Fibroblast of skin of left biceps (primary cell): ENCODE measurements at places on chromosomes 7 and 10.

- DNase-seq, result no peak
Measured at GRCh38 chr7:11006291-11006690, 32.6 kb downstream of the PHF14 start.

DNA sequence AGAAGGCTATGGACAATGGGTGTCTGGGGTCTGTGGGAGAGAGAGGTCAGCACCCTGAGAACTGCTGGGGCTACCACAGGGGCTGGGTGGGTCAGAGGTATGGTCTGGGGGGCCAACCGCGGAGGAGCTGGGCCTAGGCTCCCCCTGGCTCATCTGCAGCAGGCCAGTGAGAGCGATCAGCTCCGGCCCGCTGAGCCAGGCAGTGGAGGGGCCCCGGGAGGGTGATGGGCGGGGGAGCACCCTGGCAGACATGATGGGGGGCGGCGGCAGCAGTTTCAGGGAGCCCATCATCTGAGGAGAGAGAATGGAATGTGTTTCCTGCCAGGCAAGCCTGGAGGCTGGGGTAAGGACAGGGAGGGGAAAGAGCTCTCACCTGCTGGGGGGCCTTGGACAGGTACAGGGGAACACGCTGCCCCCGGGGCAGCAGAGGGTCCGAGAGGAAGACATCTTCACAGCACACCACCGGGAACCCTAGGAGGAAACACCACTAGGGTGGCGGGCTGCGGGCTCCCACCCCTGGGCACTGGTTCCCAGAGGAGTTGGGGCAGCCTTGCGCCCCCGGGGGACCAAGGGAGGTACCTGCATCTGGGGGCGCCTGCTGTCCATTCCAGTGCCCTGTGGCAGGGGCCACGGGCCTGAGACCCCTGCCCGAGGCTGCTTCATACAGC is 1.3 kb downstream of the SAP25 start:
- no peak for DNase-seq

GRCh38 chr10:14728346-14728745 is 46.4 kb downstream of the FAM107B start:
- no peak for DNase-seq

GRCh38 chr10:43109671-43110249 is 28.5 kb upstream of the CSGALNACT2 start:
- DNase-seq, result no peak

DNA sequence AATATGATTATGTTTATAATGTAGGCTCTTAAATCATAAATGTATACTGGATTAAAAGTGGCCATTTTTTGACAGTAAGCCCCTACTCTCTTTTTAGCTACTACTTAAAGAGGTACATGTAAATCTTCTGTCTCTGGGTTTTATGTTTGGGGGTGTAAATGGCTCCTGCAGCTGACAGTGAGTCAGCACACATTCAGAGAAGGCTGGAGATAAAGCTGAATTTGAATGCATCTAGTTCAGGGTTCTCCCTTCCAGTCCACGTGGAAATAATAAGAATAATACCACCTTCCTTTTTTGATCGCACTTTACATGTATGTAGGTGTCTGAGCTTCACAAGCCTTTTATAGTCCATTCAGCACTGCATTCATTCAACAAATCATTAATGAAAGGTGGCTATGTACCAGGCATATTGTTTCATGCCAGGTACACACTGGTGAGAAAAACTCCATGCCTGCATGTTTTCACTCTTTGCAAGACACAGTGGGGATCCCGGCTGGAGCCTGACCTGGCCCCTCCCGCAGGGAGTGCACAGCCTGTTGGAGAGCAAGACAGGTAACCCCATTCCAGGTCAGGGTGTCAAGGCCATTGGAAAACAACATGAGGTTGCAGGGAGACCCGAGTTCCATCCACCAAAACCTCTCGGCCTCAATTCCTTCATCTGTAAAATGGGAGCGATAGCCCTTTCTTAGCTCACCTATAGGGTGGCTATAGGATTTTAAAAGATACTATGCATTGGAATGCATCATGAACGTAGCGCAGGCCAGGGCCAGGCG is 107.5 kb upstream of the ANLN start:
- DNase-seq, result no peak

- DNase-seq, result no peak
Measured at GRCh38 chr10:60937784-60938654, 6.0 kb downstream of the RHOBTB1 start.

DNA sequence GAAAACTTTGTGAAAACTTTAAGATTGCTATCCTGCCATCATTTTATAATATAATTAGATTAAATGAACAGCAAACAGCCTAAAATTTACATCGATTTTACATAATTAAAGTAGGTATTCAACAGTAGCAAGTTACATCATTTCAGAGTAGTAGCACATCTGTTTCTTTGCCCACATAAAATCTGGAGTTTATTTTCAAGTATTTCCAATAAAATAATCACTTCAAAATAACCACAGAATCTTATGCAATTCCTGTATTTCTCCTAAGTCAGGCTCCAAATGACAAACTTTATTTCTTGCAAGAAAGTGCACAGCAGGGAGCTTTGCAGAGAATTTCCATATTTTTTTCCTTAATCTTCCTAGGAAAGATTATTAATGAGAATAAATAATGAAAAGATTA is 82.6 kb downstream of the CUBN start:
- no peak for DNase-seq

- no peak for DNase-seq
Measured at GRCh38 chr10:89963451-89964102, 262.2 kb downstream of the KIF20B start.

DNA sequence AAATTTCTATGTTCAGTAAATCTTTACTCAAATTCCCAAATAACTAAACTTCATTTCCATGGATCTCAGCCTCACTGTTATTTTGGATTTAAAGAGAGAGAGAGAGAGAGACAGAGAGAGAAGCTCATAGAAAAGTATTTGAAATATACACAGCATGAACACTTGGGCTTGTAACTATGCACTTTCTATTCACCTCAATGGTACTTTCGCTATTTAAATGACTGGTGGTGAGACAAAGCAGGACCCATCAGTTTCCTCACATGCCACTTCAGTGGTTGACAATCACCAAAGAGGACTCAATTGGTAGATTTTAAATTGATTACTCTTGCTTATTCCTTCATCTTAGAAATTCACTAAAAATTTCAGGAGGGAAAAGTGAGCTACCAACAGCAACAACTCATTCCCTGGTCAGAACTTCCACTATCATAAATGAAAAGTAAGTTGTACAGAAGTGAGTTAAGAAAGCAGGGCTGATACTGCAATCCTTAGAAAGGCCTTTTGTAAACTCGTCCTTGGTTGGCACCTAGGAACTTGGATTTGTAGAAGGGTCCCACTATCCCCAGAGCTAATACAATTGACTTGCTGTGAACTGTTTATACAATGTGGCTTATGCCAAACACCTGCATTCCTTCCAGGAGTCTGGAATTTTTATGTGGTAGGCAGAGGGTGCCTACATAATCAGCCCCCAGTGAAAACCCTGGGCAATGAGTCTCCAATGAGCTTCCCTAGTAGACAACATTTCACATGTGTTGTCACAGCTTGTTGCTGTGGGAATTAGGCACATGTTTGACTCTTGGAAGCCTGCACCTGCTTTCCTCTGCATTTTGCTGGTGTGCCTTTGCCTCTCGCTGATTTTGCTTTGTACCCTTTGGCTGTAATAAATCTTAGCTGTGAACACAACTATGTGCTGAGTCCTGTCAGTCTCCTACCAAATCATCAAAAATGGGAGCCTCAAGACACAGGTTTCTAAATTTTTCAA is 10.8 kb downstream of the ERLIN1 start:
- DNase-seq, result no peak

DNA sequence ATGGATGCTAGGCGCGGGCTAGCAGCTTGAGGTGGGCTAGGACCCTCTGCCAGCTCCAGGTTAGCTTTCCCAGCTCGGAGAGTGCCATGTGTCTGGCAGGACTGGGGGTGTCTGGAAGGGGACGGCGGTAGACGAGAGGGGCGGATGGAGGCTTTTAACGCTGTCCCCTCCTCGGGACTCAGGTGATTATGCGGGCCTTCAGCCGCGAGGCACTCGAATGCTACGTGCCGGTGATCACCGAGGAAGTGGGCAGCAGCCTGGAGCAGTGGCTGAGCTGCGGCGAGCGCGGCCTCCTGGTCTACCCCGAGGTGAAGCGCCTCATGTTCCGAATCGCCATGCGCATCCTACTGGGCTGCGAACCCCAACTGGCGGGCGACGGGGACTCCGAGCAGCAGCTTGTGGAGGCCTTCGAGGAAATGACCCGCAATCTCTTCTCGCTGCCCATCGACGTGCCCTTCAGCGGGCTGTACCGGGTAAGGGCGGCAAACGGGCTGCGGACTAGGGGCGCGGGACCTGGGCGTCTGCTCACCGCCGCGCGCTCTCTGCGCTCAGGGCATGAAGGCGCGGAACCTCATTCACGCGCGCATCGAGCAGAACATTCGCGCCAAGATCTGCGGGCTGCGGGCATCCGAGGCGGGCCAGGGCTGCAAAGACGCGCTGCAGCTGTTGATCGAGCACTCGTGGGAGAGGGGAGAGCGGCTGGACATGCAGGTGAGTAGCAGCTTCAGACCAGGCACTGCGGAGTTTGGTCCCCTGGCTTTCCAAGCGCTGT is 1.1 kb downstream of the CYP26A1 start:
- DNase-seq, result no peak

GRCh38 chr7:100443096-100443840 is 7.0 kb upstream of the PPP1R35 start:
- DNase-seq, result no peak

DNA sequence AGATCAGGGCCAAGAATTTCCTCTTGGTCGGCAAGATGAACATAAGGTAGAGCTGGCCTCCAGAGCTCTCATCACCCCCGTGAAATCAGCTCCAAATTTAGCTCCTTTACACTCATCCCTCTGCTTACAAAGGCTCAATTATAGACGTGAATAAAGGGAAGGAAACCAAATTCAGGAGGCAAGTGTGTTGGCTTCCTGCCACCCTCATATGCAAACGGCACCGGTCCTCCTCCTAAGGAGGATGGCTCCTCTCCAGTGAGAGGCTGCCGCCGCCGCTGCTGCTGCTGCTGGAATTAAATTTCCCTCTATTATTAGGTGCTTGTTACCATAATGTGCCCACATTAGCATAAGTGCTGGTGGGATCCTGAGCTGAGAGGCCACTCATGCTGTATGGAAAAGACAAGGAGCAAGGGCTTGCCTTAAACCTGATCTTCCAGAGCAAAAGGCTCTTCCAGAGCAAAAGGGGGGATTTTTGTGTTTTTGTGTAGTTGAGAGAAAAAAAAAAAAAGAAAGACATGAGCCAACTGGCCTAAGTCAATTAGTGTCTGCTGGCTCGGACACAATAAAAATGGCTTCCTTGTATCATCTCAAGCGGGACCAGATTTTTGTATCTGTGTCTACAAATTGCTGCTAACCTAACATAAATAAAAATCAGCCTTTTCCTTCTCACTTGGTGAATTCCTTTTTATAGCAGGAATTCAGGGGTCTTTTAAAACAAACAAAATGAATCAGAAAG is 68.4 kb downstream of the CDHR3 start:
- no peak for DNase-seq

GRCh38 chr10:94315024-94315451 is 47.7 kb downstream of the NOC3L start:
- DNase-seq, result no peak

GRCh38 chr10:67471022-67471421 is 225.0 kb downstream of the CTNNA3 start:
- DNase-seq, result no peak
